ENCODE measurements at places on chromosomes 3 and 15.
A peak's percentile ranks its signal among the peaks of the same experiment; 100 is the strongest.

DNA sequence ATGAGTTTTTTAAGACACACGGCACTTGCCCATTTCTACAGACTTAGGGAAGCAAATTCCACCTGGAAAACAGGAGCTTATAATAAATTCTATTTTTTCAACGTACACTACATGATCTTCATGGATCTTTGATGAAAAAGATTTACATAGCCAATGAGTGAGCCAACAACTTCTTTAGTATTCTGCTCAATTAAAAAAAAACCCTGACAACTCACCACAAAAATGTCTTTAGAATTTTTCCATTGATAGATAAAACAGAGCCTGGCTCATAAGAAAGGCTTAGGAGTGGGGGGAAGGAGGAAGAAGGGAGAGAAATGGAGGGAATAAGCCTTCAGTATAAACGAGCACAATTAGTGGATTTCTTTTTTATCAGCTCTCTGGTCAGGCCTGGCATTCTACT, 126.7 kb downstream of the ATP10A start:
- DNase-seq = no peak

DNA sequence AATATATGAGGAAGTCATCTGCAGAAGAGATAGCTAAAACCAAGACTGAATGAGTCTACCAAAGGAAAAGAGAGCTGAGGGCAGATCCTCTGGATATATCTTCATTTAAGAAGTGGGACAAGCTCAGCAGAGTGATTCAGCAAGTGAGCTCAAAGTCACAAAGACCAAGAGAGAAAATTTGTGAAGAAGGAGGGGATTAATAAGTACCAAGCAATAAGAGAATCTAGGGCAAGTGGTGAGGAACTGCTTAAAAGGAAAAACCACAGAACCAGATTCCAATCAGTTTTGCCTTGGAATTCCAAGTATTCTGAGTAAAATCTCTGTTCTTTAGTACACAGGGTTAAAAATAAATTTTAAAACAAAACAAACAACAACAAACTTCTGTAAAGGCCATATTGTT, 3.6 kb downstream of the EHHADH start:
- no peak for DNase-seq

- DNase-seq = no peak
These were observed 270.2 kb downstream of the SHOX2 start for GRCh38 chr3:157836022-157836421.

GRCh38 chr3:8312685-8313084, 188.9 kb upstream of the LMCD1 start:
- DNase-seq = no peak

- DNase-seq = no peak
These were observed 529.6 kb downstream of the AGBL1 start for GRCh38 chr15:86609275-86609674.

DNA sequence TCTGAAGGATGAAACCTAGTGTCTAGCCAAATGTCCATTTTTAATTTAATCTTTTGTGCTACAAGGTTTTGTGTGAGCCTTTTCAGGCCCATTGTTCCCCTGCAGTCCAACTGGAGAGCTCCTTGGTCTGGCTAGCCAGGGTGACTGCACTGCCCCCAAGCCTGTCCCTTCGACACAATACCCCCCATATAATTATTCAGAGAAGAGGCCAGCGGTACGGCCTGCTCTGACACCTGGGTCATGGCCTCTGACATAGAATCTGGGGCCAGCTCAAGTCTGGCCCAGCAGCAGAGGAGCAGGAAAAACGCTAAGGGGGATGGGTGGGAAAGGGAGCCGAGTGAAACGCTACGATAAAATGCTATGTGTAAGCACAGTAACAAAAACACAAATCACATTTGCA, 64.2 kb upstream of the PYGO1 start:
- DNase-seq = no peak

GRCh38 chr15:73382115-73382514, 13.4 kb upstream of the HCN4 start:
- no peak for DNase-seq

- no peak for DNase-seq
These were observed 350.2 kb upstream of the POU1F1 start for GRCh38 chr3:87626546-87626945.

DNA sequence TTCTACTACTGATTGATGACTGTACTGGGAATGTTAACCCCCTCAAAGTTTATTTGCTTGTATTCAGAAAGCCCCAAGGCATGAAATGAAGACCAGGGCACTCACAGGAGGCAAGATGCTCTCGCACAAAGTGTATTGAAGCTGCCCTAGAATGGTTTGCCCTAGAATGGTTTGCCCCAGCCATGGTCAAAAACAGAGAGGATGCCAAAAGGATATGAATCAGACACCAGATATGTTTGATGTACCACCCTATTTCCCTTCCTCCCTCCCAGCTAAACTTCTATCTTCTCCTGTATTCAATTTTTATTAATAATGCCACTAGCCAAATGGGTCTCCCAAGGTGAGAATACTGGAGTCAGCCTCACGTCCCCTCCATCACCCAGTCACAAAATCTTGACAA, 101.3 kb downstream of the TMCO5A start:
- DNase-seq = no peak

DNA sequence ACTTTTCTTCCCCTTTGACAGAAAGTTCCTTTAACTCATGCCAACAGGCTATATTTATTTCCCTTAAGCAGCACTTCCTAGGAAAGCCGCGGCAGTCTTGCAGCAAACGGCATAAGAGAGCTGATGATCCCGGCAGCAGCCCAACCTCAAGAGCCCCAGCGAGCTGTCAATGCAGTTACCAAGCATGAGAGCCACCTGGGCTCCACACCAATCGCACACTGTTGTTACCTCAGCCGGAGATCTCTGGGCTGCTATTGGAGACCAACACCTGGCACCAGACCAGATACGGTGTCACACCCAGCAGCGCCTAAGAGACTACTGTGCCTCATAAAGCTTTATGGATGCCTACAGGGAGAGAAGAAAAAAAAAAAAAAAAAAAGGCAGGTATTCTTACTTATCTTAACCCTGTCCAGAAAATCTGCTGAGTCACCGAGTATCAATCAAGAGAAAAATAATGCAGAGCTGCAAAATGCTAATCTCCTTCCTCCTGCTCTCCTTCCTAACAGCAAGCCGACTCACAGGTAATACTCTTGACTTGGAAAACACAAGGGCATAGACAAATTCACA, 11.7 kb downstream of the ABCC5 start:
- peak; percentile 91 for DNase-seq

- DNase-seq = peak; percentile 81
These were observed 20.6 kb upstream of the KCTD6 start for GRCh38 chr3:58471025-58471887.

- no peak for DNase-seq
These were observed 14.3 kb upstream of the PDE8A start for GRCh38 chr15:84967380-84967779.

- no peak for DNase-seq
These were observed 252.3 kb upstream of the CHRM5 start for GRCh38 chr15:33716025-33716424.

GRCh38 chr3:102926618-102927017, 491.8 kb downstream of the ZPLD1 start:
- DNase-seq = no peak

- DNase-seq = no peak
These were observed 27.4 kb downstream of the ZXDC start for GRCh38 chr3:126448136-126448892.

DNA sequence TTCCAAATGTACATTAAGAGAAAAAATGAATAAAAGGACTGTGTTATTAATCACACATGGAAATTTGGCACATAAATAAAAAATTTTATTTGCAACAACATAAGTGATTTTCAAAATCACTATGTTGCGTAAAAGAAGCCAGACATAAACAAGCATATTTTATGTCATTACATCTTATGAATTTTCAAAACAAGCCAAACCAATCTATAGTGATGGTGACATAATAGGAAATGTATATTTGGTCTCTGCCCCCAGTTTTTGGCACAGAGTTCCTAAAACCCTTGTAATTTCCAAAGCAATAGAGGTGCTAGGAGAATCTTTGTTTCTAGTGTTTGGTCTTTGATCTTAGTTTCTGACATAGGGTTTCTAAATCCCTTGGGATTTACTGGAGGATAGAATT, 543.3 kb downstream of the ZBBX start:
- DNase-seq = no peak

DNA sequence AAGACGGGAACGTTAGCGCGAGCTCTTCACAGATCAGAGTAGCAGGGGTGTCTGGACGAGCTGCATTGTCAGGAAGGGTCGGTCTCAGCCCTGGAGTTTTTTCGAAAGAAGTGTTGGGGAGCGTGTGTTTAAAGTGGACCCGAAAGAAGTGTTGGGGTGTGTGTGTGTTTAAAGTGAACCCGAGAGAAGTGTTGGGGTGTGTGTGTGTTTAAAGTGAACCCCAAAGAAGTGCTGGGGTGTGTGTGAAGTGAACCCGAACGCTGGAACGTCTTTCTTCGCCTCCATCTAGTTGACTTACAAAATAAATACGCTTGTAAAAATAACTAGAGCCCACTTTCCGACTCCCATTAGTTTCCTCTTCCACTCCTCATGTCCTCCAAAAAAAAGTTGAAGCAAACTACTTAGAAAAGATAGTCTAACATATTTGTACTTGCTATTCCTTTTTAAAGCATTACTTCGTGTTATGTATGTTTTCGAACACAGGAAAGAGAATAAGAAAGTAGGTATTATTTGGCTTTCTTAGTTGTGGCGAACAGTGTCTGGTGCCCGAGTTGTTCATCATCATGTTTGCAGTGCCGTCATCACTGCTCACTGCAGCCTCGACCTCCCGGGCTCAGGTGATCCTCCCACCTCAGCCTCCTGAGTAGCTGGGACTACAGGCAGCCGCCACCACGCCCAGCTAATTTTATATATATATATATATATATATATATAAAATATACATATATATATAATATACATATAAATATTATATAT, 1.0 kb downstream of the LRCH3 start:
- DNase-seq = no peak

- no peak for DNase-seq
These were observed 146.9 kb upstream of the GADL1 start for GRCh38 chr3:31041161-31041978.

- no peak for DNase-seq
These were observed 13.2 kb downstream of the TM4SF4 start for GRCh38 chr3:149487598-149488197.

DNA sequence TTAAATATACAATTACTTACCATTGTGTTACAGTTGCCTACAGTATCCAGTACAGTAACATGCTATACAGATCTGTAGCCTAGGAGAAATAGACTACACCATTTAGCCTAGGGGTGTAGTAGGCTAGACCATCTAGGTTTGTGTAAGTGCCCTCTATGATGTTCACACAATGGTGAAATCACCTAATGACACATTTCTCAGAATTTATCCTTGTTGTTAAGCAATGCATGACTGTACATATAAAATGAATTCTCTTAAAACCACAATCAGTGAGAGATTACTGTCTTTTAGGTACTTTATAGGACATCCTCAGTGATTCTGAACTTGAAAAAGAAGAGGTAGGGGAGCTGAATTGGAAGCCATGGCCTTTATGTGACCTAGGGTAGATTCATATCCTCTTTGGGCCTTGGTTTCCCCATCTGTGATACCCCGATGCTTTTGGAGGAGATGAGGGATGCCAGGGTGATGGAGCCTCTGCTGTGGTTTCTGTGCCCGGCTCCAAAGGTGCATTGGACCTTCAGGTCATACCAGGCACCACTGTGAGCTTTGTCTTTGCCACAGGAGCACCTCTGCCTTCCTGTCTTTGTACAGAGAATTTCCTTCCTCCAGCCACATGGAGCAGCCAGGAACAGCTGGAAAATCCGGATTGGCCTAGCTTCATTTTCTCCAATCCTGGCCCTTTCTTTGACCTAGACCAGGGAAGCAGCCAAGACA, 51.9 kb upstream of the FLNB start:
- no peak for DNase-seq

DNA sequence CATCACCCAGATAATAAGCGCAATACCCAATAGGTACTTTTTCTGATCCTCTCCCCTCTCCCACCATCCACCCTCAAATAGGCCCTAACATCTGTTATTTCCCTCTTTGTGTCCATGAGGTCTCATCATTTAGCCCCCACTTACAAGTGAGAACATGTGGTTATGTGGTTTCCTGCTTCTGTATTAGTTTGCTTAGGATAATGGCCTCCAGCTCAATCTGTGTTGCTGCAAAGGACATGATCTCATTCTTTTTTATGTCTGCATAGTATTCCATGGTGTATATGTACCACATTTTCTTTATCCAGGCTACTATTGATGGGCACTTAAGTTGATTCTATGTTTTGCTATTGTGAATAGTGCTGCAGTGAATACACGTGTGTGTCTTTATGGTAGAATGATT, 165.4 kb downstream of the MBNL1 start:
- no peak for DNase-seq

GRCh38 chr3:195896361-195897080, 11.8 kb downstream of the TNK2 start:
- no peak for DNase-seq

- no peak for DNase-seq
These were observed 9.1 kb downstream of the HDC start for GRCh38 chr15:50256188-50257041.

DNA sequence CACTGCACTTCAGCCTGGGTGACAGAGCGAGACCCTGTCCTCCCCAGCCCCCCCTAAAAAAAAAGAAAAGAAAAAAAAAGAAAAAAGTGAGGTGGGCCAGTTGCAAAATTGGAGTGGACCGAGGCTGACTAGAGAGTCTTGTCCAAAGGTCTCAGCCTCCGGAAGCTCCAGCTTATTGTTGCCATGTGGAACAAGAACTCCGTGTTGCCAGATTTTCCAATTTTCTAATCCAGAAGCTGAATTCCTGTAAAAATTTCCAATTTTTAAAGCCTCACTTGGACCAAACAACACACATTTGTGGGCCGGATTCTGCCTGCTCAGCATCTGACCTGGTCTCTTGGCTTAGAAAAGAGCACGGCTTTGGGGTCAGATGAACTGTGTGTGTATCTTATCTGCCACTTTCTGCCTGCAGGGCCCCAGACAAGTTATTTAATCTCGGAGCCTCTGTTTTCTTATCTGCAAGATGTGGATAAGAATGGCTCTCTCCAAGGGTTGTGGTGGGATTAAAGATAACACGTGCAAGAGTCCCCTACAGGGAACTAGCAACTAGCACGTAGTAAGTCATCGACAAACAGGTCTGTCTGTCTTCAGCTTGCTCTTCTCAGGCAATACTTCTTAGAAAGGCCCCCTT, 73.7 kb upstream of the TLE3 start:
- no peak for DNase-seq

DNA sequence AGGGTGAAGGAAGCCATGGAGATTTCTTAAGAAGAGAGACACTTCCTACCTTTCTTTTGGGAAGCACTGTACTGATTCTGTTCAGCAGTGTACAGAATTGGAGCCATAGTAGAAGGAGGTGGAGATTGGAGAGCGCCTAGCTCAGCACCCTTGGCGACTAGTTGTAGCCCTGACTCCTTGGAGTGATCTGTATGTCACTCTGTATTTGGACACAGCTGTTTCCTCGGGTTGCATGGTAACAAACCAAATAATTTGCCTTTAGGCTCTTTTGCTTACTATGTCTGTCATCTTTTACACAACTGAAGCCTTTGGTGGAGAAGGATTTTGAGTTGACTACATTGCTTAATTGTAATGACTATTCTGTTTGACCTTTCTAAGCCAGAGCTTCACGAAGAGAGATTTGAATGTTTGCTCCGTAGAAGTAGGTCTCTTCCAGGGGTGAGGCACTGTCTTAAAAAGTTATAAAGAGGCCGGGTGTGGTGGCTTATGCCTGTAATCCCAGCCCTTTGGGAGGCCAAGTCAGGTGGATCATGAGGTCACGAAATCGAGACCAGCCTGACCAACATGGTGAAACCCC, 77.1 kb downstream of the AKAP13 start:
- DNase-seq = no peak

Measured in lower leg skin (tissue), 4 donors.